NCI-H446 (cell line): ENCODE measurements at places on chromosomes 11 and 22.

- DNase-seq, result peak; percentile 53
These were observed 194.1 kb downstream of the IGLL1 start for GRCh38 chr22:23385678-23386631.

GRCh38 chr11:112050721-112051120 lies 23.1 kb downstream of the PIH1D2 start:
- DNase-seq, result no peak

DNA sequence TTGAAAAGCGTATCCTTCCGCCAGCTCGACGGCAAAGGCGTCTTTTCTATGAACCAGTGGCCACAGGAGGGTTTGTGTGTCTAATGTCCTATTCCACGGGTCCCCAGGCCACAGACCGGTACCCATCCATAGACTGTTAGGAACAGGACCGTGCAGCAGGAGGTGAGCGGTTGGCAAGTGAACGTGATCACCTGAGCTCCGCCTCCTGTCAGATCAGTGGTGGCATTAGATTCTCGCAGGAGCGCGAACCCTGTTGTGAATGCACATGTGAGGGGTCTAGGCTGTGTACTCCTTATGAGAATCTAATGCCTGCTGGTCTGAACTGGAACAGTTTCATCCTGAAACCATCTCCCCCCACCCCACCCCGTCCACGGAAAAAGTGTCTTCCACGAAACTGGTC lies 62.7 kb upstream of the KCNQ1OT1 start:
- no peak for DNase-seq

DNA sequence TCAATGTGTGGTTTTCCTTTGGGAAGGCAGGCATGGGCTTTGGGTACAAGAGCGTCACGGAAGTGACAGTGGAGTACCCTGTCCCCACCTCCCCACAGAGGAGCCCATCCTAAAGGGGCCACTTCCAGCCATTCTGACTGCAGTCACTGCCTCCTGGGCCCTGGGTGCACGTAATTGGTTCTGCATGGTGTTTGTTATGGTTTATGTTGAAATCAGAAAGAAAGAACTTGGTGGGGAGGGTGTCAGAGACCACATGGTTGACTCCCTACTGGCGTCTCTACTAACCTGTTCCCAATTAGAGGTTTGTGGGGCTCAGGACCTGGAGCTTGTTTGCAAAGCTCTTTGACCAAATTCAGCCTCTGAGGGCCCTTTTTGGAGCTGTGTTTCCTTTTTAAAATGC lies 40.8 kb downstream of the RIBC2 start:
- no peak for DNase-seq

DNA sequence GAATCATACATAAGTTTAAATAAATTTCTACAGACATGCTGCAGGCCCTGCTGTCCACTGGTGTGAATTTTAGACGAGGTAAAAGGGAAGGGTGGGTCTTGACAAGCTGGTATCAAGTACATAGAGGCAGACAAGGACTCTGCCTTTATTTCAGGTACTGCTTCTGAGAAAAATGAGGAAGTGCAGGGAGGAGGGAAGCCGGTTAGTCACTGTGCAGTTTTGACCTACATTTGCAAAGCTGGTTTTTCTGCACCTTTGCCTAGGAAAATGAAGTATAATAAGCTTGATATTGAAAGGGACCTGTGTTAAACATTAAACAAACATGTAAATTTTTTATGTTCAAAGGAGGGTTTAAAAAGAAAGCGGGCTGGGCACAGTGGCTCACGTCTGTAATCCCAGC lies 24.6 kb downstream of the TMEM45B start:
- no peak for DNase-seq

DNA sequence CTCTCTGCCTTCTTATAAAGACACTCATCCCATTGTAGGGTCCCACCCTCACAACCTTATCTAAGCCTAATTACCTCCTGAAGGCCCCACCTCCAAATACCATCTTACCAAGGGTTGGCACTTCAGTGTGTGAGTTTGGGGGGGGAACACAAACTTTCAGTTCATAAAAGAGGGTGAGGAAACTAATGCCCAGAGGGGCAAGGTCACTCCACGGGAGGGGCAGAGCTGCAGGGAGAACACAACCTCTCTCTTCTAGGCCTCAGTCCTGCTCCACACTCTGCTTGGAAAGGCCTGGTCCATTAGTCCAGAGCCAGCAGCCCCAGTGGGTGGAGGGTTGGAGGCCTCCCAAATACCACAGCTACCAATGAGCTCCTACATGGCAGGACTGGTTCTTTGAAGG lies 2.7 kb upstream of the BATF2 start:
- DNase-seq, result no peak

DNA sequence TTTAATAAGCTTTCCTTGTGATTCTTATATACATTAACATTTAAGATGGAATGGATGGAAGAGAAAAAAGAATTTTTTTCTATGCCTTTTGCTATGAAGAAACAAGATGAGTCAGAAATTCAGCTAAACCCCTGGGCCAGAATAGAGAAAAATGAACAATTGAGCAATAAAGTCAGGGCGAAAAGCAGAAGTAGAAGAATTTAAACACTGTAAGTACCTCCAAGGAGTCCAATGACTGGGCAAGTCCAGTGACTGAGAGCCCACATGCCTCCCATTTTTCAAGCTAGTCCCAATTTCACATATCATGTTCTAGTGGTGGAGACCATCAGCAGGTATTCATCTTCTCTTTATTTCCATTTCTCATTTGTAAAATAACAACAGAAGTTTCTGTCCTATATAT lies 18.6 kb upstream of the APLP2 start:
- no peak for DNase-seq

DNA sequence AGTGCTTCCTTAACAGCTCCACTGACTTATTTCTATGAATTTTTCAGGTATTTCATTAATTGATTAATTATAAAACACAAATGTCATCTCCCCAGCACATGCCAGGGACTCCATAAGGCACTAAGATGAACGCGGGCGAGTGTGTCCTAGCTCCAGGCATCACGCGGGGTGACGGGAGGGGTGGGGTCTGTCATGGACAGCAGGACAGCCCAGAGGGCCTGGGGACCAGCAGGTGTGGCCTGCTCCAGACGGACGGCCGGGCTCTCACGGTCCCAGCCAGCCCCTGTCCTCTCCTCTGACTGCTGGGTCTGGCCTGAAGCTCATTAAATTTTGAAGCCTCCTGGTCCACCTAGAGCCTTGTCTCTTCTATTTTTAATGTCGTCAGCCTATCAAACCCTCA lies 531.1 kb downstream of the BRD1 start:
- no peak for DNase-seq

DNA sequence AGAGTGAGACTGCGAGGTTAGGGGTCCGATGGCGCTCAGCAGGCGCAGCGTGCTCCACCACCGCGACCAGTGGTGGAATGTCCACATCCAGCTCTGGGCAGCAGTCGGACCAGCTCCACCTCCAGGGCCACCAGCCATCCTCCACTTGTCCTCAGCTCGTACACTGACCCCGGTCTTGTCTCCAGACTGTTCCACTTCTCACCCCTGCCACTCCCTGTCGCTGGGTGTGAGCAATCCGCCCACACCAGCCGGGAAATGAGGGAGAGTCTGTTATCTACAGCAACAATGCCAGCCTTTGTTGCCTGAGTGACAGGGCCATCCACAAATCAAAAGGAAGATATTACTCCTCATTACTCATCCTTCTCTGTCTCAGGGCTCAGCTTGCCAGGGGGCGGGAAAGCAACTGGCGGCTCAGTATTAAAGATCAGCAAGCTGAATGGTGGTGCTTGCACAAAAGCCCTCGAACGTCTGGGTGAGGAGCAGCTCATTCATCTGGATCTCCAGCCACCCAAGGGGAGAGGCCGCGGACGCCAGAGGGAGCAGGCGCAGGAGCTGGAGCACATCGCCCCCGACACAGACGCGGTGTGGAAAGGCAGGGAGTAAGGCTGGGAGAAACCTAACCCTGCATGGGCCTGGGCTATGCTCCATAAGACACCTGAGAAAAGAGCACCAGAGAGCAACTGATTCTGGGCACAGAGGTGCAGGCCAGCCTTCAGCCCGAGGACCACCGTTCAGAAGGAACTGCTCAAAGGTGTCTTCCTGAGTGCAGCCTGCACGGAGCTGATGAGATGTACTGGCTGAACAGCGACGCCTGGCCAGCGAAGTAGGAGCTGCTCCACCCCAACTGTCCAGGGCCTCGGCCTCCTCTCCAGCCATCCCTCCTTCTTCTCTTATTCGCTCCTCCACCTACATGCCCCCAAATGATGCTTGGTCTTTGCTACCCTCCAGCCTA lies 21.9 kb downstream of the IGSF9B start:
- DNase-seq, result peak; percentile 19

DNA sequence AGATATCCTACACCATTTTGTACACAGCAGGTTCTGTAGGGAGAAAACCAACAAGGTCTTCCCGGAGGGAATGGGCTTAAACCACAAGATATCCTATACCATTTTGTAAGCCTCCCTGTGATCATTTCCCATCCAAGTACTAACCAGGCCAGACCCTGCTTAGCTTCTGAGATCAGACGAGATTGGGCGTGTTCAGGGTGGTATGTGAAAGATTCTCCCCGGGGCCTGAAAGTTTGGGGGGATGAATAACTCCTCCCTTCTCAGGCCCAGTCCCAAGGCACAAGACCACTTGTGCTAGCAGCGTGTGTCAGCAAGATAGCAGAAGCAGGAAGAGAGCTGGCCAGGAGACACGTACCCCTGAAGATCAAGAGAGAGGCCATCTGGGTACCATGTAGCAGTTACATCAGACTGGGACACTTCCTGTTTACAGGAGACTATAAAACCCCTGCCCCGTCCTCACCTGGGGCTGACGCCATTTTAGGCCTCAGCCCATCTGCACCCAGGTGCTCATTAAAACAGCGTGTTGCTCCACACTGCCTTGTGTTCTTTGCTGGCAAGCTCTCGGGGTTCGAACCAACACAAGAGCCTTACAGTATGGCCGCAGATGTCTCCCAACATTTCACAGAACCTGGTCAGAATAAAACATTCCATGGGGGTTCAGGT lies 17.3 kb downstream of the MIF start:
- DNase-seq, result no peak

- no peak for DNase-seq
These were observed 119.2 kb upstream of the TMEM45B start for GRCh38 chr11:129696309-129696989.

DNA sequence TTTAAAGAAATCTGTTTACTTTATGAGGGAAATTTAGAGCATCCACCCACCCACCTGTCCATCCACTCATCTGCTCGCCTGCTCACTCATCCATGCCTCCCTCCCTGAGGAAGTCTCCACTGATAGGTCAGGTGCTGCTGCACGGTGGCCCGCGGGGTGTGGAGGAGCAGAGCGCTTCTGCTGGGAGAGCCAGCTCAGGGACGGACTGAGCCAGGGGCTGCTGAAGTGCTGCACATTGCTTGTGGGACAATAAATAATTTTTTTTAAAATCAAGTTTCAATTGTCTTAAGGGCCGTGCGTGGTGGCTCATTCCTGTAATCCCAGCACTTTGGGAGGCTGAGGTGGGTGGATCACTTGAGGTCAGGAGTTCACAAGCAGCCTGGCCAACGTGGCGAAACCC lies 148.9 kb downstream of the TBC1D22A start:
- no peak for DNase-seq

DNA sequence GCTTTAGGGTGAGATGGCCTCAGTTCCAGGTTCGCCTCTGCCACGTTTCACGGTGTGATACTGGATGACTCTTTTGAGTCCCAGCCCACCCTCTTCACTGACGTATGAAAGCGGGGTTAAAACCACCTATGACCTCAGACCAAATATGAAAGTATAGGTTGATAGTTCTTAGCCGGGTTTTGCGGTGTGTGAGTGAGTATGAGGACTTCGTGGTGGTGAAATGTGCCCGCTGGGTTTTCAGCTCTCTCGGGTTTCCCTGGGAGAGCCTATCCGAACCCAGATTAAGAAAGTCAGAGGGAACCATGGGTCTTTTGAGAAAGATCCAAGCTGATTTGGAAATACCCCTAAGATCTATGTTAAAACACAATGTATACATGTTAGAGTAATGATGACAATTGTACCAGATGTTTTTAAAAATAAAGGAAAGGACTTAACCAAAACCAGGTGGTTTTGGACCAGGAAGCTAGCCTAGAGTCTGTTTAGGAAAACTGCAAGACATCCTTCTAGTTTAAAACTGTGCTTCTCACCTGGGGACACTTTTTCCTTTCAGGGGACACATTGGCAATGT lies 25.8 kb upstream of the ST3GAL4 start:
- DNase-seq, result no peak

- DNase-seq, result no peak
These were observed 10.3 kb upstream of the GAS2 start for GRCh38 chr11:22656130-22656529.

DNA sequence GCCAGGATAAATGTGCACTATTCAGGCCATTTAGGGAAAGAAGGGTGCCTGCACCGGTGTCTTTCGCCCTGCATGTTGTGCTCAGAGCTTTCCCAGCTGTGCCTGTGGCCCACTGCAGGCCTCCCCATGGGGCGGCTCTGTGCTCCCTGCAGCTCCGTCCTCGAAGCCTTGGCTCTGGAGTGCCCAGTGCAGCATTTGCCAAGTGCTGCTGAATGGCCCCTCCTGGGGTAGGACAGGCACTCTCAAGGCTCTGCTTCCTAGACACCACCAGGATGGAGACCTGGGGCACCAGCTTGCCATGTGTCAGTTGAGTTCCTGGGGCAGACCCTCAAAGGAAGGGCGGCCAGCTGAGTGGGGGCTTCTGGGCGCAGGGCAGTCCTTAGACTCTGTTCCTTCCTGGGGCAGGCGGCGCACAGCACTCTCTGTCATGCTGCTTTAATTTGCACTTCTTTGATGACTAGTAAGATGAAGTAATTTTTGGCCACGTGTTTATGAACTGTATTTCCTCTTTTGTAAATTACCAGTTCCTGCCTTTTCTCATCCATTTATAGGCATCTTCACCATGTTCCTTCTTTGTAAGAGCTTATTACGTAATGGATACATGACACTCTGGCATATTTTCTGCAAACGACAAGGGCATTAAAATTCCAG lies 32.1 kb upstream of the GNB1L start:
- no peak for DNase-seq

DNA sequence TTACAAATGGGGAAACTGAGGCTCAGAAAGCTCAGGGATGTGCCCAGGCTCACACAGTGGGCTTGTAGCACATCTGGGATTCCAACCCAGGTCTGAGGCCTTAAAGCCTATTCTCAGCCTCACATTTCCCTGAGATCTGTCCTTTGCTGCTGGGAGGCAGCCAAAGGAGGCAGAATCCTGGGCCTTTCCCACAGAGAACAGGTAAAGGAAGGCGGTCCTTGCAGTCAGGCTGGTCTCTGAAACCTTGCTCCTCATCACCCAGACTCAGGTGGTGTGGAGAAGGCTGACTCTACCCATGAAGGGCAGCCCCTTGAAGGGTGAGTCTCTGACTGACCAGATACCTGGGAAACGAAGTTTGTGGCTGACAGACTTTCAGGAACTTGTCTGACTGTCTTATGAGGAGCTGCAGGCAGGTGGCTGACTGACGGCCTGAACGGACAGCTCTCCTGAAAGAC lies 7.8 kb downstream of the SLCO2B1 start:
- no peak for DNase-seq

DNA sequence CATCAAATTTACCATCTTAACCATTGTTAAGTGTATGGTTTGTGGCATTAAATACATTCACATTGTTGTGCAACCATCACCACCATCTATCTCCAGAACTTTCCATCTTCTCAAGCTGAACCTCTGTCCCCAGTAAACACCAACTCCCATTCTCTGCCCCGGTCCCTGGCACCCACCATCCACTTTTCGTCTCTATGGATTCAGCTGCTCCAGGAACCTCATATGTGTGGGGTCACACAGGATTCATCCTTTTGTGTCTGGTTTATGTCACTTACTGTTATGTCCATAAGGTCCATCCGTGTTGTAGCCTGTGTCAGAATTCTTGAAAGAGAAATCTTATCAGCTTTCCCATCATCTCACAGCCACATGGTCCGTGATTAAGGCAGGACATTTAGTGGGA lies 16.3 kb downstream of the TSPAN32 start:
- DNase-seq, result no peak
